ENCODE measurements at places on chromosomes 13 and 19.

- no peak for DNase-seq
Measured at GRCh38 chr19:10640361-10640760, 13.8 kb upstream of the ILF3 start.

- DNase-seq = no peak
Measured at GRCh38 chr13:79435561-79435990, 29.5 kb upstream of the RBM26 start.

- DNase-seq = no peak
Measured at GRCh38 chr19:7668842-7669241, at the start of gene RETN. Gene RETN, plus strand, starts transcription at chr19:7669049. Its CDS starts 278 bp downstream, at chr19:7669327.

- DNase-seq = no peak
Measured at GRCh38 chr19:3189702-3190469, 4.2 kb downstream of the NCLN start.

DNA sequence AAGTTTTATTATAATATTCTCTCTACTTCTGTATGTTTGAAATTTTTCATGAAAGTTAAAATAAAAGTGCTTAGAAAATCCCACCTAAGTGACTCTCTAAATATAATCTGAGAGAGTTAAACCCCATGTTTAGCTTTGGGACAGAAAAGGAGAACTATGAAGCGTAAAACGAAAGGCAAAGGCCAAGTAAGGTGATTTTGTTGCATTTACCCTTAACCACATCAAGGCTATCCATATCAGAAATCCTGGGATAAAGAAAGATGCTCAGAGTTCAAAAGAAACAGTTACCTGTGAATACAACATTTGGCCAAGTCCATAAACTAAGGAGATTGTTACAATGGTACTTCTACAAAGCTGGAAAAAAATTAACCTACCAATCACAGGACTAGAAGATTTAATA is 31.3 kb downstream of the UBL3 start:
- no peak for DNase-seq

GRCh38 chr13:43111559-43112400 is 88.4 kb downstream of the DNAJC15 start:
- no peak for DNase-seq

- no peak for DNase-seq
Measured at GRCh38 chr13:74889321-74889720, 592.6 kb downstream of the TBC1D4 start.

- no peak for DNase-seq
Measured at GRCh38 chr19:49019242-49019932, 2.5 kb upstream of the LHB start.

DNA sequence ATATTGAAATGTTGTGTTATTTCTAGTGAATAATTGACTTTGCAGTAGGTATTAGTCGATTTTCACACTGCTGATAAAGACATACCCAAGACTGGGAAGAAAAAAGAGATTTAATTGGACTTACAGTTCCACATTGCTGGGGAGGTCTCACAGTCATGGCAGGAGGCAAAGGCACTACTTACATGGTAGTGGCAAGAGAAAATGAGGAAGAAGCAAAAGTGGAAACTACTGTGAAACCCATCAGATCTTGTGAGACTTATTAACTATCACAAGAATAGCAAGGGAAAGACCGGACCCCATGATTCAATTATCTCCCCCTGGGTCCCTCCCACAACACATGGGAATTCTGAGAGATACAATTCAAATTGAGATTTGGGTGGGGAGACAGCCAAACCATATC is 9.9 kb upstream of the C5AR2 start:
- DNase-seq = no peak

GRCh38 chr19:2233601-2234280 is 2.4 kb downstream of the PLEKHJ1 start:
- no peak for DNase-seq

DNA sequence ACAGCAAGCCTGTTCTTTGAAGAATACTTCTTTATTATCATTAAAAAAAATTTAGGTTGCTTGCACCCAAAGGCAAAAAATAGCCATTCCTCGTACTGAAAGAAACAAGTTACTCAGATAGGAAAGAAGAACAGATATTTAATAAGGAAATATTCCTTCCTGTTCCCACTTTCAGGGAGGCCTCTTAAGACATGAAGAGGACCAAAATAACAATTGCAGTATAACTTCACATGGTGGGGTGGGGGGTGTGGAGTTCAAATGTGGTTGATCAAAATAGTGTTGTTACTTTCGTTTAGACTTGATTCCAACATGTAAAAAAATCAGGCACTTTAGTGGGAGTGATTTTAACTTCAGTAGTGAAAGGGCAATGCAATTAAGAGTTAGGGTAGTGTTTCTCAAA is 3.6 kb downstream of the RGCC start:
- no peak for DNase-seq

- DNase-seq = no peak
Measured at GRCh38 chr13:49435992-49436391, 7.9 kb downstream of the CAB39L start.

DNA sequence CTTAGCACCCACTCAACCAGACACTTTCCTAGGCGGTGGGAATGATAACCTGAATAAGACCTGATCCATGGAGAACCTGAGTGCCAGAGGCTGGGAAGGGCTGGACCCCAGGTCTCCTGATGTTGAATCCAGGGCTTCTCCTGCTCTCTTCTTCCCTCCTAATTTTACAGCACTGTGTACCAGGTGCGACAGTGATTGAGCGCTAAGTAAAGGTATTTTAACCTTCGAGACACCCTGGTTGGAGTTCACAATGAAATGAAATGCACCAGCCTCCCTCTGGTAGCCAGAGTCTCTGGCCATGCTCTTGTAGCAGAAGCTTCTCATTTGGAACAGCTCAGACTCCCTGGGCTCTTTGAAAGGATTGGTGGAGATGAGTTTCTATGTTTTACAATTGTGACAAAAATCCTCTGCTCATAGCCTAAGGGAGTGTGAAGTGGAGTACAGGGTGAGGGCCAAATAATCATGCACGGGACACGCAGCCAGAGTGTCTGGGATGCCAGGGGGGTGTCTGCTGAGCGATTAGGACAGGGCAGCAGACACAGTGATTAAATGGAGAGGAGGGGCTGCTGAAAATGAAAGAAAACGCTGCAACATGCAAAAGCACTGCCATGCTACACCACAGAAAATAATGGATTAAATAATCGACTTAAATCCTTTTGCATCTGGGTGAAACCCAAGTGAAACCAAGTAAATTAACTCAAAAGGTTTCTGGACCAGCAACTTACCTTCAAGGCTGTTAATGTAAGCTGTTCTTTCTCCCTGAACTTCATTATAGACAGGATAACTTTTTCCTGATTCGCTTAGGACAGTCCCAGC is 83.8 kb downstream of the FAM216B start:
- DNase-seq = no peak

- no peak for DNase-seq
Measured at GRCh38 chr13:38685974-38686576, 802 bp upstream of the FREM2 start.

GRCh38 chr13:78680576-78681350 is 21.8 kb upstream of the OBI1 start:
- DNase-seq = no peak

DNA sequence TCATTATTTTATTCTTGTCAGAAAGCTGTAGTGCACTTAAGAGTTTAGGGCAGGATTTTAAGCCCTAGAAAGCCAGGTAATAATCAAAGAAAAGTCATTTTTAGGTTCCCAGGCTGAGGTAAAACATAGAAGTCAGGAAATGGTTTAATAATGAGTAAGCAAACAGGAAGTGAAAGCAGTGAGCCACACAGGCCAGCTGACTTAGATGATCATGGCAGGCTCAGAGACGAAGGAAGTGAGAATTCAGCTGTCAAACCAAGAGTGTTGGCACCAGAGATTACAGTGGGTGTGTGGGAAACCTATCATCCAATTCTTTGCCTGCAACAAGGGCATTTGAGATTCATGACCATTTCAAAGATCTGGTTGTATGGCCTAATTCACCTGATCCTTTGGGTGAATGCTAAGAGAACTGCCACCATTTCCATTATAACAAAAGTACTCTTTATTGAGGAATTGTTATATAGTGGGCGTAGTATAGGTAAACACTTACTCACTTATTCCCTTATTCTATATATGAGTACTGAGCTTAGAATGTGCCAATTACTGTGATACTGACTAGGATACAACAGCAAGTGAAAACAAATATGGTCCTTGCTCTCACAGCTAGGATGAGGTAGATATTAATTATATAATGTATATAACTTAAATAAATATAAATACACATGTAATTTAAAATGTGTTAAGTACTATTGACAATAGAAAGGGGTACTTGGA is 103.7 kb upstream of the EDNRB start:
- no peak for DNase-seq

DNA sequence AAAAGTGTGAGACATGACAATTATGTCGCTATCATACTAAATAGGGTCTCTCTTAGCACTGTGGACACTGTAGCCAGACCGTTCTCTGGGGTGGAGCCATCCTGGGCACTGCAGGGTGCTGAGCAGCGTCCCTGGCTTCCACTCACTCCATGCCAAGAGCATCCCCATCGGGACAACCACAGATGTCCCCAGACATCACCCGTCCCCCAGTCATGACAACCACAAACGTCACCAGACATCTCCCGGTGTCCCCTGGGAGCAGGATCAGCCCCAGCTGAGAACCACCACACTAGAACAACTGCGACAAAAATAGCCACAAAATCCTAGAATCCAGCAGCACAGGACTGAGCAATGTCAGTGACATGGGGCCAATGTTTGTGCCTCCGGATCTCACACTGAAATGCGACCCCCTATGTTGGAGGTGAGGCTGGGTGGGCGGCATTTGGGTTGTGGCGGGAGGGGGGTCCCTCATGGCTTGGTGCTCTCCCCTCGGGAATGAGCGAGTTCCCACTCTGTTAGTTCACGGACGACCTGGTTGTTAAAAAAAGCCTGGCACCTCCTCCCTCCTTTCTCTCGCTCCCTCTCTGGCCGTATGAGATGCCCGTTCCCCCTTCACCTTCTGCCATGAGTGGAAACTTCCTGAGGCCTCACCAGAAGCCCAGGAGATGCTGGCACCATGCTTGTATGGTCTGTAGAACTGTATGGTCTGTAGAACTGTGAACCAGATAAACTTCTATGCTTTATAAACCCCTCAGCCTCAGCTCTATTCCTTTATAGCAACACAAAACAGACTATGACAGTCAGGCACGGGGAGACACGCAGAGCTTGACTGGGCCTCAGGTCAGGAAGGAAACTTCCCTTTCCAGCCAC is 93.9 kb downstream of the GADD45B start:
- no peak for DNase-seq

DNA sequence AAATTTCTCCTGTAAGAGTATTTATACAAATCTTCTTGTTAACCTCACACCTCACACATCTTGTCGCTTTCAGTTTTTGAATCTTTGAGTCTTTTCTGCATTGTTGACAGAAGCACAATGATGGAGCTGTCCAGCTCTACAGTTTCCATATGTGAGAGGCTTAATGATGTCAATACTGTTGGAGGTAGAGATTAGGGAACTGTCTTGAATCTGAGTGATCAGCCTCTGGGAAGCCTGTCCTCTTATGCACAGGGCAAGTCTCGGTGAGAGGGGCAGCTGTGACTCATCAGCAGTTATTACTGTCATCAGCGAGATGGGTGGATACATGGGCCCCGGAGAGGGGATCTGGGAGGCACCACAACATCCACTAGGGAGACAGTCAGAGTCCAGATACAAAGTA is 4.6 kb upstream of the ITGBL1 start:
- DNase-seq = no peak

GRCh38 chr19:38849860-38850435 is at the start of gene HNRNPL:
Gene HNRNPL, minus strand, starts transcription at chr19:38849986. Its CDS starts 20 bp downstream, at chr19:38849966.
- peak; percentile 100 for DNase-seq

DNA sequence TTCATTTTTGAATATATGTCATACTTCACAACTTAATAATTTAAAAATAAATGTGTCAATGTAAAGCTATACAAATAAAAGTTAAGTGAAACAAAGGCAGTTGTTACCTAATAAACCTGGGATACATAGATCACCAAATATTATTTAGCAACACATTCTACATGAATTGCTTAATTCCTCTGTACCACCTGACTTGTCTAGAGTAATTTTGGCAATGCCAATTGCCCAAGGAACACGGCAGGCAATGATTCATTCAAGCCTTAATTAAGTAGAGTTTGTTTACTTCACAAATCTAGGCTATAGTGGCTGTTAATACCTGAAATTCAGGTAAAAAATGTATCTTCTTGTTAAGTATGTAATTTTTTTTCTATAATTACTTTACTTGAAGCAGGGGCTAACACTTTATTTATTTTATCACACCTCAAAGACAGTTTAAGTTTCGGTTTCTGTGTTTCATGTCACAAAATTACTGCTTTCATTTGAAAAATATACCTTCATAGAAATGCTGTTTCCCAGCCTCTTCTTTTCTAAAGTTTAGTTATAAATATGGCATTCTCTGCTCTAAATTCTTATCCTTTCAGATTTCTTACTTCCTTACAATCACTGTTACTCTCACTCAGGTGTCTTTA is 705.7 kb downstream of the SLITRK5 start:
- no peak for DNase-seq

GRCh38 chr13:110438211-110438610 is 123.3 kb downstream of the RAB20 start:
- no peak for DNase-seq

DNA sequence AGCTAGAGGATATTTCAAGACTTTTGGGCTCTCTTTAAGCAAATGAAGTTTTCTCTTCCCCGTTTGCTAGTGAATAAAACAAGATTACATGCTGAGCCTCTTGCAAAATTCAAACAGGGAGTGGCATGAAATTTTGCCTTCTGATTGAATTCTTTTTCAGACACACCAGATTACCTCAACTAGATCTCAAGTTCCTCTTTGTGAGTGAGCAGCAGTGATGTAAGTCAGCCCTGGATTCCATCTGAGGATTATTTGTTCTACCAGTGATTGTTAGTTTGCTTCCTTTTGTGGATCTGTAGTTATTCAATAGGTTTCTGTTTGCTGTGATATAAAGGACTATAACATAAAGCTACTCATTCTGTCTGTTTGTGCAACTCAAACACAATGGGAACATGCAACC is 407.7 kb downstream of the LMO7 start:
- no peak for DNase-seq

- DNase-seq = no peak
Measured at GRCh38 chr19:4069331-4069959, 2.7 kb upstream of the ZBTB7A start.

DNA sequence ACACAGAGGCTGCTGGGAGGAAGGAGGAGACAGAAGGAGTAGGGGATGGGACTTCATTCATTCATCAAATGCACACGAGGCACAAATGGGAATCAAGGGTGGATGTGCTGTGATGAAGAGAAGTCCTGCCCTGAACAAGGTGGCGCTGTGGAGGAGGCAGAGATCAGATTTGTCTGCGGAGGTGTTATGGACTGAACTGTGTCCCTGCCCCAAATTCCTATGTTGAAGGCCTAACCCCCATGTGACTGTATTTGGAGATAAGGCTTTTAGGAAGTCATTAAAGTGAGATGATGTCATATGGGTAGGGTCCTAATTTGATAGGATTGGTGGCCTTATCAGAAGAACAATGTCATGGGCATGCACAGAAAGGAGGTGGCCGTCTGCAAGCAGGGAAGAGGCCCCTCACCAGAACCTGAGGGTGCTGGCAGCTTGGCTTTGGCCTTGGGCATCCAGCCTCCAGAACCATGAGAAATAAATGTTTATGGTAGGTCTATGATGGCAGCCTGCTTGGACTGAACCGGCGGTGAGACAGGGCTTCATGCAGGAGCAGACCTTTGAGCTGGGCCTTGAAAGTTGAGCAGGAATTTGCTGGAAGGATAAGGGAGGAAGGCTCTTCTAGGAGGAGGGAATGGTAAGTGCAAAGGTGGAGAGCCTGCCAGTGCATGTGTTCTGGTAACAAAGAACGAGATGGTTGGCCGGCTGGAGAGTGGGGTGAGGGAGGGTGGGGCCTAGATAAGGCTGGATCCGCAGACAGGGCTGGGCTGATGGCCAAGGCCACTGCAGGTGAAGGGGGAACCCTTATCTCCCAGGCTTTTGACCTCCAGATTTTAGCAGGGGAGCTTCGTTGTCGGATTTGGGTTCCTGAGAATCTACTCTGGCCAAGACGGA is 2.7 kb upstream of the CEBPA start:
- DNase-seq = no peak
